ENCODE measurements at places on chromosomes 2 and 18.

DNA sequence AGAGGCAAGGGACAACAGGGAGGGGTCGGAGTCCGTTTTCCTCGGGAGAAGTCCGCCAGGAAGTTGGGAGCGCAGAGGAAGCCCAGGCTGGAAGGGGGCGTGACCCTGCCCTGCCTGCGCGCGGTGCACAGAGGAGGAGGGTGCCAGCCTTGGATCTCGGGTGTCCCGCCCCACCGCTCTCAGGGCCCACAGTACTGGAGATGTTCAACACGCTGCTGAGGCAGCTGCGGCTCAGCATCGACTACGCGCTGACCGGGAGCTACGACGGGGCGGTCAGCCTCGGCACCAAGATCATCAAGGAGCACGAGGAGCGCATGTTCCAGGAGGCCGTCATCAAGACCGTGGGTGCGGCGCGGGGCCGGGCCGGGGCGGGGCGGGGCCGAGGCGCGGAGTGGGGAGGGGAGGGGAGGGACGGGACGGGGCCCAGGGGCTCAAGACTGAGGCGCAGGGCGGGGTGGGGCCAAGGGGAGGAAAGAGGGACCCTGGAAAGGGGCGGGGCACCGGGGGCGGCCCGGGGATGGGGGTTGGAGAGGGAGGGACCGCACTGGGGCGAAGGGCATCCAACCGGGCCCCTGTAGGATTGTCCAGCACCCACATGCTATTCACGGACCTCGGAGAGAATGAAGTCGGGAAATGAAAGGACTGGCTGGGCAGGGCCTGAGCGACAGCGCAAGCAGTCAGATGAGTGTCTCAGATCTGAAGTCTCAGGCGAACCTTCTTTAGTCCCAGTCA is 36.6 kb downstream of the POMC start:
- DNase-seq: no peak

GRCh38 chr2:10619643-10620042 is 70.1 kb downstream of the NOL10 start:
- DNase-seq: no peak

GRCh38 chr2:128413718-128414341 is 95.2 kb upstream of the HS6ST1 start:
- peak; percentile 69 for DNase-seq

GRCh38 chr2:219726916-219727315 is 99.5 kb downstream of the SLC4A3 start:
- no peak for DNase-seq

GRCh38 chr2:55311444-55311870 is 42.4 kb upstream of the MTIF2 start:
- DNase-seq: no peak

GRCh38 chr18:62663731-62664336 is 51.5 kb upstream of the PHLPP1 start:
- DNase-seq: no peak

- no peak for DNase-seq
These were observed 18.7 kb downstream of the C18orf63 start for GRCh38 chr18:74334242-74334893.

GRCh38 chr2:191048073-191048472 is 34.1 kb upstream of the STAT1 start:
- DNase-seq: no peak

DNA sequence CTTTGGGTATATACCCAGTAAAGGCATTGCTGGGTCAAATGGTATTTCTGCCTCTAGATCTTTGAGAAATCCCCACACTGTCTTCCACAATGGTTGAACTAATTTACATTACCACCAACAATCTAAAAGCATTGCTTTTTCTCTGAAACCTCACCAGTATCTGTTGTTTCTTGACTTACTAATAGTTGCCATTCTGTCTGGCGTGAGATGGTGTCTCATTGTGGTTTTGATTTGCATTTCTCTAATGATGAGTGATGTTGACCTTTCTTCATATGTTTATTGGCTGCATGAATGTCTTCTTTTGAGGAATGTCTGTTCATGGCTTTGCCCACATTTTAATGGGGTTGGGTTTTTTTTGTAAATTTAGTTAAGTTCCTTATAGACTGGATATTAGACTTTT is 382.6 kb upstream of the ZNF804A start:
- no peak for DNase-seq

DNA sequence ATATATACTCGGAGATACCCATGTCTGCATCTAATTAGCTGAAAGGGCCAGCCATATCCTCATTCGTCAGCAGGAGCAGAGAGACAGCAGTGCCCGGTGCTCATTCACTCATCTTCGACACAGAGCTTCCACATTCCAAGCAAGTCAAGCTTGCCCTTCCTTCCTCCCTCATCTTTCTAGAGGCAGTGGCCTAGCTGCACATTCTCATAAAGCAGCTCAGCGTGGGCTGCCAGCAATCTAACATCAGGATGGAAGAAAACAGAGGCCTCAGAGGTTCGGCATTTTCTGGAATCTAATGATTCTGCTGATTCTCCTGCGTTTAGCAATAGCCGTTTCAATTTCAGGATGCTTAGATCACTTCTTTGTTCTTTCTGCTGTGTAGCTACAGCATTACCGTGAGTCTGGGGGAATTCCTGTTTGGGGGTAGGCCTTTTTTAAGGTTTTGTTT is 68.8 kb downstream of the CLHC1 start:
- DNase-seq: no peak

DNA sequence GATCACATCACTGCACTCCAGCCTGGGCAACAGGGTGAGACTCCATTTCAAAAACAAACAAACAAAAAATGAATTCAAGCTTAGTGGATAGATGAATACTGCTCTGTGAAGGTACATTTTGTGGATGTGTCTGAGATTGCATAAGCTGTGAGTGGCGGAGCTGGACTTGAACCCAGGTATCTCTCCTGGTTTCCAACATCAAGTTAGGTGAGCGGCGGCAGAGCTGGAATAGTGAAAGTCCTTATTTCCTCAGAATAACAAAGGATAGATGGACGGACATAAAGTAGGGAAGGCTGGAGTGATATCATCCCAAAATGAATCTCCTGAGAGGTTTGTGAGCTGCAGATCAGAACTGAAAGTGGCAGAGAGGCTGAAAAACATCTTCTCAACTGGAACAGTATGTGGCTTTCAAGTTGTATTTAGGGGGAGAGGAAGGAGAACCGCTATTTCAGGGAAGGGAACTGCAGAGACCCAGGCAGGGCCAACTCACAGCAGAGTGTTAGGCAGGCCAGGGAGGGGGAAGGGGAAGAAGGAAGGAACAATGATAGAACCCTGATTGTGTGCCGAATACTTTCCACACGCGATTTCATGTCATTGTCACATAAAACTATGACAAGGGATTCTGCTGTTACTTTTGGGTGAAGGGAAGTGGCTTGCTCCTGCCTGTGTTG is 106.2 kb downstream of the LPIN1 start:
- no peak for DNase-seq

GRCh38 chr2:127673291-127674069 is 1.9 kb downstream of the LIMS2 start:
- DNase-seq: no peak

DNA sequence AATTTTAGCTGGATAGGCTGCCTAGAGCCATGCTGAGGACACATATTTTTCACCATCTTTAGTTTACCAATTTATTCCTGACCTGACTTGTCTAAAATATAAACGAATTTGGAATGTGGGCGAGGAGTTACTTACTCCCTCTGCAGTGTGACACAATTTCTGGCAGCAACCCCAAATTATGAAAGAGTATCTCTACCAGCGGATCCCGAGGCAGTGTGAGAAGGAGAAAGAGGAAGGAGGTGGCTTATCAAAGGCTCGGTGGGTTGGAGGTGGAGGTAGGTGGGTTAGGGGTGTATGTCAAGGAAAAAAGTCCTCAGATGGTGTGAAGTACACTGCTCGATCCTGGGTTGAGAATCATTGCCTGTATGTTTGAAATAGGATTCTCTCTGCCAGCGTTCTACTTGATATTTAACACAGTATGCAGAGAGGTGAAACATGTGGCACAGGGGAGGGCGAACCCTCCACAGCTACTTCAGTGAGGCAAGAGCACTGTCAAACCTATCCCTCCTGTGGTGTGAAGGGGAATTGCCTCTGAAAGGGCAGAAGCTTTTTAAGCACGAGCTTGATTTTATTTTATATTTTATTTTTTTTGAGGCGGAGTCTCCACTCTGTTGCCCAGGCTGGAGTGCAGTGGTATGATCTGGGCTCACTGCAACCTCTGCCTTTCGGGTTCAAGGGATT is 76.0 kb downstream of the RFTN2 start:
- no peak for DNase-seq

GRCh38 chr18:62447652-62448051 is 75.2 kb upstream of the ZCCHC2 start:
- DNase-seq: no peak
